ENCODE measurements at places on chromosomes 3 and 15.
A peak's percentile ranks its signal among the peaks of the same experiment; 100 is the strongest.

GRCh38 chr3:148004331-148004730 lies 595.2 kb downstream of the ZIC1 start:
- DNase-seq, result no peak

DNA sequence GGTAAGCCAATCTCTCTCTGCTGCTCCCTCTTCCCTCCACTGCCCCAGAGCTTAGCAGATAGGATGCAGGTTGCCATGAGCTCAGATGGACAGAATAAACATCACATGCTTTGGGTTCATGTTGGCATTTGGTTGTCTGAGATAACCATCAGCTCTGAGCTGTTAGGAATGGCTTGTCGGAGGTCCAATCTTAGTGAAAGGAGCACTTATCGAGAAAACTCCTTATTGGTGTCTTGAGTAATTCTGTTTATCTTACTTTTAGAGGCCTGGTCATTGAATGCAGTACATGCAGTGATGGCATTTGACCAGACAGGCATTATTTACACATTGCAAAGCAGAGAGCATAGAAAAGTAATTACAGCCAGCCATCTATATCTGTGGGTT lies 99.7 kb downstream of the CEMIP start:
- DNase-seq, result no peak

GRCh38 chr3:89606151-89606550 lies 498.7 kb downstream of the EPHA3 start:
- no peak for DNase-seq

GRCh38 chr15:81032355-81032754 lies 31.6 kb downstream of the TLNRD1 start:
- no peak for DNase-seq

- no peak for DNase-seq
Observed at GRCh38 chr3:8879347-8879944, 83.8 kb downstream of the RAD18 start.

DNA sequence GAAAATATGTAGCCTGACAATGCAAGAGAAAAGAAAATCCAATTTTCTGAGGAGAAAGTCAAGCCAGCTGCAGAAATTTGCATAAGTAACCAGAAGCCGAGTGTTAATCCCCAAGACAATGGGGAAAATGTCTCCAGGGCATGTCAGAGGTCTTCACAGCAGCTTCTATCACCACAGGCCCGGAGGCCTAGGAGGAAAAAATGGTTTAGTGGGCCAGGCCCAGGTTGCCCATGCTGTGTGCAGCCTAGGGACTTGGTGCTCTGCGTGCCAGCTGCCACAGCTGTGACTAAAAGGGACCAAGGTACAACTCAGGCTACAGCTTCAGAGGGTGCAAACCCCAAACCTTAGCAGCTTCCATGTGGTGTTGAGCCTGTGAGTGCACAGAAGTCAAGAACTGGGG lies 201.2 kb upstream of the SOX2 start:
- DNase-seq, result no peak

GRCh38 chr3:64892671-64893309 lies 205.0 kb upstream of the ADAMTS9 start:
- DNase-seq, result no peak

DNA sequence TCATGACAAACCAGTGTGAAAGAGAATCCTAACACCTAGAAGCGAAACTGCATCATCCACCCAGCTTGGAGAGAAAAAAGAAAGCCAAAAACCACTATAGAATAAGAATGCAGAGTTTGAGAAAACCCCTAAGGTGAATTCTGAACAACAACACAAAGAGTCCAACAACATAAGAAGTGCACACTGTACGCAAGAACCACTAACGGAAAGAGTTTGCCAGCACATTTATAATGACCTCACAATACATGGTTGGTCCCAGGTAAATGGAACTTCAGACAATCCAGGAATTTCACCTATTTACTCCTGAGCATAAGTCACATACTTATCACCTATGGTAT lies 128.3 kb upstream of the BHLHE40 start:
- DNase-seq, result no peak

DNA sequence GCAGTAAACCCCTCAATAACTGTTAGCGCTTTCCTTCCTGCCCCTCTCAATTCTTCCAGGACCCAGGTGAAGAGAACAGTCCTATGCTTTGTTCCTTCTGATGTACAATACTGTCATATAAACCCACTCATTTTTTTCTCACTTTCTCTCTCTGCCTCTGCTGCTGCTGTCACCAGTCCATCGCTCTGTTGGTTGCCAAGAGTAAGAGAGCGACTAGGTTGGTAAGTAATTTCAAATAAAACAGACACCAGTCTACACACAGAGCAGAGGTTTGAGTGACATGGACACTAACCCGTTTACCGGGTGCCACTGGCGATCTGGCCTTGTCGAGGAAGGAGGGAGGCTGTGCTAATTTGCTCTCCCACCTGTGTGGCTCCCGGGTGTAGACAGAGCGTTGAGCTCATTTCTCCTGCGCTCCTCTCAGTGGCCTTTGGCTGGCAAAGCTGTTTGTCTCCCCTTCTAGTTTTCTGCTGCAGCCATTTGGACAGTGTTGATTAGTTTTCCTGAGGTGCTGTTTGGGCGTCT lies 215.4 kb downstream of the THSD4 start:
- no peak for DNase-seq

DNA sequence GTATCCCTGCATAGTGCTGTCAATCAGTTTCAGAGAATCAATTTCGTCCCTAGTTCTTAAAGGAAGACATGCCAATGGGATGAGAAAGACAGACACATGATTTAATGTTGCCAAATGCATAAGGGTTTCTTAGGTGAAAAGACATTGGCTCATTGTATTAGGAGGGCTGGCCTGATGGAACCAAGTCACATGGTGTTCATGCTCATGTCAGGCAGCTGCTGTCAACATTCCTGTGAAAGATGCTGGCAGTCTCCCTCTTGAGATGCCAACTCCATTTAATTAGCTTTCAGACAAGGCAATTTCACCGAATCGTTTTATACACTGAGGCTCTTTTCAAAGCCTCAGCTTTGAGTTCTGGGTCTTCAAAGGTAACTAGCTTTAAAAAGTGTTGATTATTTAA lies 16.1 kb upstream of the IL1RAP start:
- DNase-seq, result no peak

- DNase-seq, result no peak
Observed at GRCh38 chr15:59555696-59556095, 55.9 kb upstream of the GCNT3 start.

- DNase-seq, result no peak
Observed at GRCh38 chr3:124298301-124298700, 306.4 kb upstream of the ROPN1 start.

DNA sequence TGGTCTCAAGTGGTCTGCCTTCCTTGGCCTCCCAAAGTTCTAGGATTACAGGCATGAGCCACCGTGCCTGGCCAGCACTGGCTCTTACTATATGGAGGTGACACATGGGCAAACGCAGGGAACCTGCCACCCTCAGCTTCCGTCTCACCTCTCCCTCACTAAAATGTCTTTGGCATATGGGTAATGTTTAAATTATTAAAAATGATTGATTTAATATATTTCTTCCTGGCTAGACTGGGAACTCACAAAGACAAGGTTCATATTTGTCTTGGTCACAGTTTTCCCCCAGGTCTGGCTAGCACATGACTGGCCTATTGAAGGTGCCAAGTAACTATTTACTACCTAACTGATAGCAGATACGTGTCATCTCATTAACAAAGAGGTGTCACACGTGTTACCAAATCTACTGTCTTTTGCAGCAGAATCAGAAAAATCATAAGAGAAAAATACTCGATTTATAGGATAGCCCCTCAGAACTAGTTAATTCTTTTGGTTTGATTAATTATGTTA lies 48.2 kb downstream of the SYNM start:
- DNase-seq, result no peak

- DNase-seq, result no peak
Observed at GRCh38 chr3:194481525-194482195, 5.1 kb downstream of the ATP13A3 start.

GRCh38 chr3:14273901-14274611 lies 95.4 kb downstream of the LSM3 start:
- DNase-seq, result no peak

DNA sequence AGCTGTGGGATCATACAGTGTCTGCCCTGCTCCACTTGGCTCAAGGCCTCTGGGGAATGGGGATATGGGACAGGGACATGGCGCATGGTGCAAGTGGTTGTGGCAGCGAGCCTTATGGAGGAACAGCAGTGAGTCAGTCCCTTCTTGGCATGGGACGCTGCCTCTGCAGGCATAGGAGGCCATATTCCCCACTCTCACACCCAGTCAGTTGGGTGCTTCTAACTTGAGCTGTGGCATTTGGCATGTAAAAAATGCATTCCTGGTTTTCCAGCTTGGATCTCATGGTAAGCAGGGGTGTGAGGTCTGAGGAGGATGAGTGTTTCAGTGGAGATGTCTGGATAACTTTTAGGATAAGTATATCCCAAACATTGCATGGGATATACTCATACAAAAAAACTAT lies 31.6 kb upstream of the UBE2Q2 start:
- DNase-seq, result no peak

GRCh38 chr15:62940755-62941361 lies 101.7 kb upstream of the TPM1 start:
- no peak for DNase-seq

DNA sequence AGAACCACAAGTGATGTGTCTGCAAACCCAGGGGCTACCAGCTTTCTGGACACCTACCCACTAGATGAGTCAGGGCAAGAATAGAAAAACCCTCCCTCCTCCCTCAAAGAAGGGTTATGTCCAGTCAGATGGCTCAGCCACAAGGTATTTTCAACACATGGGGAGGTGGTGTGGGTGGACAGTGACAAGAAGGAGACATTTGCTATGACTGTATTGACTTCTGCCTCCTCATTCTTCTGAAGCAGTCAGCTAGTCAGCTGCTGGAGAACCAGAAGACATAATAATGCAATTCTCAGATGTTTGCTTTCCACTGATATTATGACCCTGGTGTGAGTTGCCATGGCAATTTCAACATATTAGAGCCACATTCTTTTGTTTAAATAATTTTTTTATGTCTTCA lies 66.7 kb upstream of the GOLGA8B start:
- DNase-seq, result no peak

GRCh38 chr3:101643861-101644613 lies 32.9 kb downstream of the ZBTB11 start:
- DNase-seq, result no peak

DNA sequence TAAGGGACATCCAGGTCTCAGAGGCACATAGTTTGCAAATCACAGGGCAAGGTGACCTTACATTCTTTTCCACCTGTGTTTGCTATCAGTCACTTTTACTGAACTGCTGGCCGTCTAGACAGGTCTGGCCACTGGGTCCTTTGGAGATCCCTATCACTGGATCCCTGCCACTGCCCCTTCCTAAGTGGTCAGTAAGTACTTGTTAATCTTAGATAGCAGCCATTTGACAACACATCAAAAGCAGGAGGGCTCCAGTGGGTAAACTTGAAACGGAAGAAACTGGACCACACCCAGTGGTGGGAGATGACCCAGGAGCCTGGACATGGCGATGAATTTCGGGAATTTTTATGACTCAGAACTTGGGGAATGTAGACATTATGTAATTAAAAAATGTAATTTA lies 28.9 kb upstream of the RASGRP1 start:
- no peak for DNase-seq

DNA sequence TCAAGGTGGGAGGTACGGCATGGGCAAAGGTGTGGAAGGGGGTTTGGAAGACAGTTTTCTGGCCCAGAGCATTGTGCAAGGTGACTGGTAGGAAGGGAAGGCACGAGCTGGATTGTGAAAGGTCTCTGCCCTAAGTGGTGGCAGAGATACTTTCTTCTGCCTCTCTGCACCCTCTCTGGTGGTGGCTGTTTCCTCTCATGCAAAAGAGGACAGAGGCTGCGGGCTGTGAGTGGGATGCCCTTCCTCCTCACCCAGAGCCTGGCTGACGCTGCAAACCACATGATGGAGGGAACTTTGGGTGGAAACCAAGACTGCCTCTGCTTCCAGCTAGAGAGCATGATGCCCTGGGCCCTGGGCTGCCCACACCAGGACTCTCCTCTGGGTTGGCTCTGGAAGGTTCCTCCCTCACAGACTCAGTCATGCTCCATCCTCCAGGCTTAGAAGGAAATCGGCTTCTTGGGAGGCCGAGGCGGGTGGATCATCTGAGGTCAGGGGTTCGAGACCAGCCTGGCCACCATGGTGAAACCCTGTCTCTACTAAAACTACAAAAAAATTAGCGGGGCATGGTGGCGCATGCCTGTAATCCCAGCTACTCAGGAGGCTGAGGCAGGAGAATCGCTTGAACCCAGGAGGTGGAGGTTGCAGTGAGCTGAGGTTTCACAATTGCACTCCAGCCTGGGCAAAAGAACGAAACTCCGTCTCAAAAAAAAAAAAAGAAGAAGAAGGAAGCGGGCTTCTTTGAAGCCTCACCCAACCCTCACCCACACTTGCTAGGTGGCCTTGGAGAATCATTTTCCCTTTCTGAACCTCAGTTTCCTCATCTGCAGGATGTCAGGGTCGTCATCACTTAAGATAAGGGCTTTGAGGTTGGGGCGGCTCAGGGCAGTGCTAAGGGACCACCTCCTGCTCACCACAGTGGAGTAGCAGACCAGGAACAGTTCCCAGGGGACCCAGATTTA lies 8.3 kb downstream of the PSTPIP1 start:
- peak; percentile 44 for DNase-seq

GRCh38 chr3:185084901-185085300 lies 68.0 kb downstream of the C3orf70 start:
- no peak for DNase-seq

- no peak for DNase-seq
Observed at GRCh38 chr3:177107461-177108239, 89.6 kb downstream of the TBL1XR1 start.

- no peak for DNase-seq
Observed at GRCh38 chr3:21188459-21188858, 562.6 kb downstream of the ZNF385D start.

DNA sequence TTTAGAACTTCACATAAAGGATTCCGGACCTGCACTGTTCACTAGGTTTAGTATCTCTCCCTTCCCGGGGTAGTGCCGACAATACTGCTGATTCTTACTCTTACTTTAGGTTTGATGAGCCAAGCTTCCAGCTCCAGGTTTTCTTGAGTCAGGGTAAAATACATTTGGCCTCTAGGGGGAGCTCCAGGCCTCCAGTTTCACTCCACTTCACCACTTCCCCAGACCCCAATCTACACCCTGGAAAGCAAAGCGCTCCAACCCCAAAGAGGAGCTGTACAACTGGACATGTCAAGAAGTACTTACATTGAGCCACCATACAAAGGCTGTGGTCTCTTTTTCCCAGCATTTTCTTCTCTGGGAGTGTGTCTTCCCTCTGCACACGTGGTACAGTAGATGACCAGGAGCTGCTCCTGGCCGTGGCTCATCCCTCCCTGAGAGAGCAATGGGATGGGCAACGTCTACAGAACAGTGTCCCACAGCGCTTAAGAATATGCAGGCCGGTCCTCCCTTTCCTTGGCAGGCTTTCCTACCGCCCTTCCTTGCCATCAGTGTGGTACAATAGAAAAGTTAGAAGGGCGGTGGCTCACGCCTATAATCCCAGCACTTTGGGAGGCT lies 93.9 kb upstream of the CCDC80 start:
- peak; percentile 21 for DNase-seq
